Inflammatory macrophage treated with lipopolysaccharide for 4 hours (primary cell): ENCODE measurements at places on chromosomes 2 and 18.

DNA sequence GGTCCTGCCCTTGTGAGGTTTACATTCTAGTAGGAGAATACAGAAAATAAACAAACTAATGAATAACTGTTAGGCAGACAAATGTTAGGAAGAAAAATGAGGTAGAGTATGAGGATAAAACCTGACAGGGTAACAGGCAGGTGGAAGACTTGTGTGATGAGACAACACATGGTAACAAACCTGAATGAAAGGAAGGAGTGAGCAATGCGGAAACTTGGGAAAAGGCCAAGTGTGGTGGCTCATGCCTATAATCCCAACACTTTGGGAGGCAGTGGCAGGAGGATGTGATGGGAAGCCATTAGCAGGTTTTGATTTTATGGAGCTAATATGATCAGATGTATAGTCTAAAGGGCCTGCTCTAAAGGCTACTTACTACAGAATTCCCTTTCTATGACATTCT is 74.2 kb downstream of the INO80D start:
- DNase-seq = no peak

- DNase-seq = no peak
Measured at GRCh38 chr18:31393286-31393685, 16.7 kb downstream of the DSG4 start.

GRCh38 chr2:216666461-216667233 is 28.7 kb downstream of the IGFBP5 start:
- peak; percentile 46 for DNase-seq

- DNase-seq = peak; percentile 96
Measured at GRCh38 chr2:229416116-229416694, 145.1 kb upstream of the PID1 start.

DNA sequence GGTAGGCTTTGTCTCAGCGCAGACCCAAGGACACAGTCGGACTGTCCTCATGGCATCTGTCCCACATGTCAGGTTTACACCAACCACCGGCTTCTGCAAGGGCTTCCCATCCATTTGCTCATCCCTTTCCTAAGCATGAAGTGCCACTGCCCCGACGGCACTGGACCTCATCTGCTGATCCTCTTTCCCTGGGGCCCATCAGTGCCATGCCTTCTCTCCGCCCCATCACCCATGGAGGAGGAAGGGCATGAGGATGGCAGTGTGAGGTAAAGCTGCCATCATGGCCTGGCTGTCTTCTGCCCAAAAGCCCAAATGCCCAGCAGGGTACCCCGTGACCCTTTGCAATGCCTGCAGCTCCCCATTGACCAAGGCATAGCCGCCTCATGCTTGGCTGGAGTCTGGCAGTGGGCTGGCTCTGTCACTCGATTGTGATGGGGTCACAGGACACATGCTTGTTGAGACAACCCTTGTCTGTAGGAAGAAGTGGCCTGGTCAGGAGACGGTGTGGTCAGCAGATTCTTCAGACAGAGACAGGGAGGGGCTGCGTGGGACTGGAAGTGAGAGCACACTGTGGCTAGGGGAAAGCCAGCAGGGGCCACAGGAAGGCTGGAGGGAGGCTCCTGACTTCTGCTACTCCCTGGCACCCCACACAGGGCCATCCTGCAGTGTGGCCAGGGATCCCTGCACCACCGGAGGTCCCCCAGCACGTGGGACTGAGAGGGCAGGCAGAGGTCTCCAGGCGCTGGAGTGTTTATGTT is 493.7 kb upstream of the HS6ST1 start:
- DNase-seq = no peak

DNA sequence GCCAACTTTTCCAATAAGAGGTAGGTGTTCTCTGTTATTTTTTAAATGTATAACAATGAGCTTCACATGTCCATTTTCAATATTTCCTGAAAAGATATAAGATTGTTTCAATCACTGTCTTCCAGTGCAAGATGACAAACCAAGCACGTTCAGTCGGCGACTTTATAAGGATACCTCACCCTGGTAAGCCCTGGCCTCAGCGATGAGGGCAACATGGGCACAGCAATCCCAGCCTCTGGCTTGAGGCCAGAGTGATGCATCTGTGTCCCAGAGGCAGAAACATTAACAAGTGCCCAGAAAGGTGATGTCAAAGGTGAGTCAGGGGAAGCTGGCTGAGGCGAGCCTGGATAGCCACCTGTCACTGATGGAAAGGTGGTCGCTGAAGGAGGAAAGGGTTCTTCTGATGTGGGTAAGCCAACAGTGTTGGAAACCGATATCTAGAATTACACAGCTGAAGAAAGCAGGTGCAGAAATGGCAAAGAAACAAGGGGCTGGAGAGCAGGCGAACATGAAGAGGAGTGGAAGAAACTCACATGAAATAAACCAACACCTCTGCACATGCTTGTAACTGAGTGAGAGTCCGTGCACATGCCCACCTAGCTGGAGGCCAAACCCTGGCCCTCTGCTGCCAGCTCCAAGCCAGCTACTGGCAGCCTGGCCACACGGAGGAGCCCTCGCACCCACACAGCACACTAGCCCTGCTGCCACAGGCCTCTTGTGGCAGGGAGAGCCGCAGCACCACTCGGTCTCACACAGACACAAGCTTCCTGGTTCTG is 65.5 kb downstream of the FBXO15 start:
- DNase-seq = peak; percentile 46

DNA sequence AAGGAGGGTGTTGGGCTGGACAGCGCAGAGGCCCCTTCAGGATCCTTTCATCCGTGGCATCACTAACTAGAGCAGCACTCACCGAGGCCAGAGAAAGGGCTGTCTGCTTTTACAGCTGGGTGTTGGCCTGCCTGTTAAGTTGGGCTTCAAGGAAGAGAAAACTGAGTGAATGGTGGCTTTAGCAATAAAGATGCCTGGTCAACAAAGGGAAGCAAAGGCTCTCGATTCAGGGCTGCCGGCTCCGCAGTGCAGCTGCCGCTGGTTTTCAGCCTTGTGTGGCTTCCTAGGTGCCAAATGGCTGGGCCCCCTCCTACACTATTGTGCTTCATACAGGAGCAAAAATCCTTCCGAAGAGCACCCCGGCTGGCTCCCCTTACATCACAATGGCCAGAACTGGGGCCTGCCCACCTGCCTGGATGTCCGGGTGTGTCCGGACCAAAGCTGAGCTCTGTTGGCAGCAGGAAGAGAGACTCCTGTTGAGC is 61.0 kb upstream of the GPR45 start:
- no peak for DNase-seq
